DMS 273 treated with DMSO at 0.1 percent for 48 hours (cell line): ENCODE measurements at places on chromosomes 11 and 22.

GRCh38 chr11:82791779-82792178 lies 58.1 kb upstream of the FAM181B start:
- no peak for DNase-seq

DNA sequence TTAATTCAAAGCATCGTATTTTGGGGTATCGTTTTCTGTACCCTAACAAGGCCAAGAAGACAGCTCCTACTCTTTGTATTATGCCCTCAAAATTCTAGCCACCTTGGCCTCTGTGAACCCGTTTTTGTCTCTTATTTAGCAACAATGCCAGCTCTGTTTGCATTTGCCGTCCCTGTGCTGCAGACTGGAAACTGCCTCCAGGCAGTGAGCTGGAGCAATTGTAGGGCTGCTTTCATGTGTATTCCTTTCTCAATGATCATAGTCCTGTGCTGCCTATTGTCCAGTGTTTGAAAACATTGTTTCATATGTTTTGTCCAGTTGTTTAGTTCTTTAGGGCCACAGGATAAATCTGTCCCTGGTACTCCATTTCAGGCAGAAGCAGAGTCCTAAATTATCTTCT lies 19.9 kb upstream of the BACE1-AS start:
- no peak for DNase-seq

GRCh38 chr11:116379185-116379828 lies 393.5 kb downstream of the BUD13 start:
- no peak for DNase-seq

DNA sequence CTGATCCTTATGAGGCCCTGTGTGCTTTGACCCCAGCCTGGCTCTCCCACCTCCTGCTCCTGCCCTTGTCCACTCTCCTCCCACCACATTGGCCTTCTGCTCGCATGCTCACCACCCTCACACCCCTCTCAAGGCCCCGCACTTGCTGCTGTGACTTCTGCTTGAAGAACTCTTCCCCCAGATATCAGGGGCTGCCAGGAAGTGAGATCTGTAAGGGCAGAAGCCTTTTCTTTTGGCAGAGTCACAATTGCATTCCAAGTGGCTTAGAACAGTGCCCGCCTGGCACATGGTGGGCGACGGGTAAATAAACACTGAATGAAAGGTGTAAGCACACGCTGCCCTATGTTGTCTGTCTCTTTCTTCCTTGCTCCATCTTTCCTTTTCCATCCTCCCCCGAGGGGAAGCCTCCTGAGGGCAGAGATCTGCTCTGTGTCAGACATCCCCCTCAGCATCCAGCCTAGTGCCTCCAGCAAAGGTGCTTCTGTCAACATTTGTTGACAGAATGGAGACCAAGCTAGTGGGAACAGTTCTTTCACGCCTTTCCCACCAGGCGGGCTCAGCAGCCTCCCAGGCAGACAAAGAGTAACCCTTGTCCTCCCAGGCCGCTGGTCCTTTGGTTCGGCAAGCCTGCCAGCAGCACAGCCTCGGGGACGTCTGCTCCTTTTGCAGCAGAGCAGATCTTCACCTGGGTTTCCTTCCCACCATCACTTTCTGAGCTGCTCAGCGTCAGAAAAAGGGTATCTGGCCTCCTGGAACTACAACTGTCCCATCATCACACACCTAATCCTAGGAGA lies 10.0 kb upstream of the PEX26 start:
- DNase-seq, result no peak

- DNase-seq, result no peak
Measured at GRCh38 chr11:17571431-17572358, 24.6 kb downstream of the OTOG start.

DNA sequence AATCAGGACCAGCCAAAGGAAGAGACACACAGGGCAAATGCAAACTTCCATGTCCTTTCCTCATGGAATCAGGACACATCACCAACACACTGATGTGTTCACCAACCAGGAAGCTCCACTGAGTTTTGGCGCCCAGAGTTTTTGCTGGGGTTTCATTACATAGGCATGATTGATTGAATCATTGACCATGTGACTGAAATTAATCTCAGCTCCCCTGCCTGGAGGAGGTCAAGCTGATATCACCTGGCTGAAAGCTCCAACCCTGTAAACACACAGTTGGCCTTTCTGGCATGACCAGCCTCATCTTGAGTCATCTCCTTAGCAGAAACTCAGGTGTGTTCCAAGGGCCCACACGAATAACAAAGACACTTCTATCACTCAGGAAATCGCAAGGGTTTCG lies 133.2 kb downstream of the TRIM29 start:
- no peak for DNase-seq

GRCh38 chr11:126874276-126874675 lies 126.3 kb downstream of the KIRREL3 start:
- no peak for DNase-seq

DNA sequence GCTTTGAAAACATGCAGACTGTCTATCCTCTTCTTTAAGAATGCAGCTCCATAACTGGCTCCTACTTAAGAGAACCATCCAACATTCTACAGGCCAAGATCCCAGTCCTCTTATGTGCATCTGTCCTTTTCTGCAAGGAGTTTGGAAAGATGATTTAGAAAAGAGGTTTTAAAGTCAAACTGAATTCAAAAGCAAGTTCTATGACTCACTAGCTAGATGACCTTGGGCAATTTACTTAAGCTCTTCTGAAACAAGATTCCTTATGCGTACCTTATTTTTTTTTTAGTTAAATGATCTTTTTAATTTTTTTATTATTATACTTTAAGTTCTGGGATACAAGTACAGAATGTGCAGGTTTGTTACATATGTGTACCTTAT lies 29.2 kb downstream of the GUCY1A2 start:
- no peak for DNase-seq

DNA sequence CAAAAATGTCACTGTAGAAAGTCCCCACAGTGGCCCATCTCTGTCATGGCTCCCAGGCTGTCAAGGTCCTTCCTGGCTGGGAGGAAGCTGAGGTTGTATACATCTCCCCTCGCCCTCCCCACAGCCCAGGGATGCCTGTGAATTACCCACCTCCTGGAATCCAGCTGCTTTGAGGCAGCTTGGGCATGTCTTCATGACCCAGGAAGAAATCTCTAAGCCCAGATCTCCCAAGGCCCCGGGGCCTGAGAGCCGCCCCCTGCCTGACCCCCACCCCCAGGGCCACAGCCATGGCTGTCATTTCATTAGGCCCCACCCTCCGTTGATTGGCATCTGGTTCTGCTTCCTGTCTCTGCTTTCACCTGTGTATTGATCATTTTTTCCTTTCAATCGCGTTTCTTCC lies 207.5 kb downstream of the TBC1D22A start:
- DNase-seq, result no peak

- no peak for DNase-seq
Measured at GRCh38 chr11:7561562-7561961, 47.8 kb downstream of the PPFIBP2 start.

- DNase-seq, result no peak
Measured at GRCh38 chr22:32723643-32724042, 77.9 kb upstream of the TIMP3 start.

DNA sequence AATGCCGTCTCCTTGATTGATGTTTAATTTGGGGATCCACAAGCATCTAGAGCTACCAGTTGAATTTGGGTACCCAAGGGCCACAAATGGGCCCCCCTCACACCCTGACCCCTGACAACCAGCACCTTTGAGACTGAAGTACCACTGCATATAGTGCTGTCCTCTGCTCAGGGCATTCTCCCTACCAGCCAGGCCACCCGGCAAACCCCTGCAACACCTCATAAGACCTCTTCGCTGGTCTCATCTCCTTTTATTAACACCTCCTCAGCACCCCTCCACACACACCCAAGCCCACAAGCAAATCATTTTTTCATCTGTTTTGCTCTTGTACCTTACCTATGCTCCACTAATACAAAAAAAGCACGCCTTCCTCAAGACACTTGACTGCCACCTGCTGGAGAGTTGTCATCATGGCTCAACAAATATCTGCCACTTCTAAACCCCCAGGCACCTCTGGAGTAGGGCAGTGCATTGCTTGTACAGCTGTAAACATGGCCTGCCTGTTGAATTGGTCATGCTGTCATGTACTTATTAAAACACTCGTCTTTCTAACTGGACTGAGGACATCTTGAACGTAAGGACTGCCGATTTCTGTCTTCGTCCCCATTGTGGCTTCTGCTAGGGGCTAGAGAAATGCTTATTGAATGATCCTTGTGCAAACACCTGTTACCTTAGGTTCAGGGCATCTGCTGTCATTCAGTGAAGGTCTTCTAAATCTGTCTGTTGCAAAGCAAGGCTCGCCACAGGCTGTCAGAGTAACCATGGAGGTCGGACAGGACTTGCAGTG lies 66.5 kb downstream of the BMAL1 start:
- no peak for DNase-seq

DNA sequence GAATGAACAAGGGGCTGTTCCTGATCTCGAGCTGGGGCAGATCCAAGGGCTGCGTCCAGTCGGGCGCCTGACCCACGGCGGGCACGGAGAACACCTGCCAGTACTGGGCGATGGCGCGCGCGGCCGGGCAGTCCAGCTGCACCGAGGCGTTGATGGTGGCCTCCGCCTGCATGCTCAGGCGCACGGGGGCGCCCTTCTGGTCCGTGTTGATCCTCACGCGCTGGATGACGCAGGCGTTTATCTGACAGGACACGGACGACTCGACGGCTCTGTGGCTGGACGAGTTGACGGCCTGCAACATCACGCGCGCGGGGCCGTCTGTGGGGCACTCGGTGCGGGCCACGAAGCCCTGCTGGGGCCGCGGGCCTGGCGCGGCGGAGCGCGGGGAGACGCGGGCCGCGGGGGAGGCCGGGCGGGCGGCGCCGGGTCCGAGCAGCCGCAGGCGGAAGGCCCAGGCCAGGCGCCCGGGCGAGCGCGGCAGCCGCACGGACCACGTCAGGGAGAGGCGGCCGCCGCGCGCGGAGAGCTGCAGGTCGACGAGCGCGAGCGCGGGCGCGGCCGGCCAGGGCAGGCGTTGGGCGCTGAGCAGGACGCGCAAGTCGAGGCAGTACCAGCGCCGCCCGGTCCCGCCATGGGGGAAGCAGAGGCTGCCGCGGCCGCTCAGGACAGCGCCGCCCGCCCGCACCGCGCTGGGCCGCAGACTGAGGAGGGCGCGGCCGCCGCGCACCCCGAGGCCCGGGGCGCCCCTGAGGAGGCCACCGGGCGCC lies 511 bp downstream of the PKDREJ start:
- DNase-seq, result no peak

DNA sequence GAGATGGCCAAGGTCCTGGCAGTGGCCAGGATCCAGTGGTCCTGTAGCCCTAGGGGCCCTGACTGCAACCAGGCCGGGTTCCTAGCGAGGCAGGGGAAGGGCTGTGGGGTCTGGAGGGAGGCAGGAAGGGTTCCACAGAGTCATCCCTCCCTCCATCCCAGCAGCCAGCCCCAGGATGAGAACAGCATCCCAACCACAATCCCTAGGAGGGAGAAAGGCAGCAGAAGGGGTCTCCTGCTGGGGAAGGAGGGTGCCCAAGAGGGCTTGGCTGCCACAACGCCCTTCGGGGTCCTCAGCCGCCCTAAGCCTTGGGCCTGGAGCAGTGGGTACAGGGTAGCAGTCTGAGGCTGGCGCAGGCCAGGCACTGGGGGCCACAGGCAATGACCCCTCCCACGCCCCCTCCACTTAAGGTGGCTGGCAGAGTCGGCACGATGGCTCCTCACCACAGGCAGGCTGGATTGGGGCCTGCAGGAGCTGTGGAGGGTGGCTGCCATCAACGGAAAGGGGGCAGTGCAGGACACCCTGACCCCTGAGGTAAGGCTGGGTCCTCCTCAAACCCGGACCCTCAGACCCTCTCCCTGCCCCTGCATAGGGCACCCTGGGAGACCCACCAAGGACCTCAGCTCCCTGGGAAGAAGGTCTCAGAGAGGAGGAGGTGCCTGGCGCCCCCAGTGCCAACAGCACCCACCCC lies 7.2 kb downstream of the SLC22A12 start:
- DNase-seq, result no peak

- no peak for DNase-seq
Measured at GRCh38 chr11:117822074-117823033, 2.2 kb downstream of the FXYD2 start.

DNA sequence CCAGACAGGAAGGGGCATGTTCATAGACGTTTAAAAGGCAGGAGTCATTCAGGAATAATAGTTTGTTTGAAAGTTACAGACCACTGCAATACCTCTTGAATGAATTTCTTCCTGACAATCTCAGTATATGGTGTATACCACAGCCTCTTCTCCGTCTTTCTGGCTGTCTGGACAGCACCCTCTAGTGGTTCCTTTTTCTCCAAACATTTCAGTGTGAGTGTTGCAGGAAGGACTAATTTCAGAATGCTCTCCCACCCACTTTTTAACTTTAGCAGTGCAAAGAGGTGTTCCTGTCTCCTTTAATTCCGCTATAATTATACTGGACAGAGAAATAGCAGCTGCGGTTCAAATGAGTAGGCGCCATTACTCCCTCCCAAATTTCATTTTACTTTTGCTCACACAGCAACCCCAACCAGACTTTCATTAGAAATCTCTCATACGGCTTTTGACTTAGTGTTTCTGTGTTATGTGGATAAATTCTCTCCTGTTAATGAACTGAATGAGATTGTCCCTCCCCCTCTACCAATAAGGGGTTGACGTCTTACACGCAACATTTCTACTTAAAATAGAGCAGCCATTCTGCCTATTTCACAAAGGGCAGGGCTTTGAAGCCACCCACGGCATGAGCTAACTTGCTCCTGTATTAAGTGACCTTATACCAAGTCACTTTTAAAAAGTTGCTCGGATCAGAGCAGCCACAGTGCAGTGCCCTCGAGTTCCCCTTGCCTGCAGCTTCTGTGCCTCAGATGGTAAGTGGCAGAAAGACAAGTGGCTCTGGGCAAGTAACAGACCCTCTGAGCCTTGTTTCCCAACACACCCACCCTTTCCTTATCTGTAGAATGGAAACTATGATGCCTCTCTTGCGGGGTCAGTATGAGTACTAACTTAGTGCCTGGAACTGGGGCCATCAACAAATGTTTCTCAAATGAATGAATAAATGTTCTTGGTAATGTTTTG lies 368.6 kb downstream of the OPCML start:
- DNase-seq, result peak; percentile 9

GRCh38 chr11:132408877-132409276 lies 1038.5 kb downstream of the NTM start:
- no peak for DNase-seq

DNA sequence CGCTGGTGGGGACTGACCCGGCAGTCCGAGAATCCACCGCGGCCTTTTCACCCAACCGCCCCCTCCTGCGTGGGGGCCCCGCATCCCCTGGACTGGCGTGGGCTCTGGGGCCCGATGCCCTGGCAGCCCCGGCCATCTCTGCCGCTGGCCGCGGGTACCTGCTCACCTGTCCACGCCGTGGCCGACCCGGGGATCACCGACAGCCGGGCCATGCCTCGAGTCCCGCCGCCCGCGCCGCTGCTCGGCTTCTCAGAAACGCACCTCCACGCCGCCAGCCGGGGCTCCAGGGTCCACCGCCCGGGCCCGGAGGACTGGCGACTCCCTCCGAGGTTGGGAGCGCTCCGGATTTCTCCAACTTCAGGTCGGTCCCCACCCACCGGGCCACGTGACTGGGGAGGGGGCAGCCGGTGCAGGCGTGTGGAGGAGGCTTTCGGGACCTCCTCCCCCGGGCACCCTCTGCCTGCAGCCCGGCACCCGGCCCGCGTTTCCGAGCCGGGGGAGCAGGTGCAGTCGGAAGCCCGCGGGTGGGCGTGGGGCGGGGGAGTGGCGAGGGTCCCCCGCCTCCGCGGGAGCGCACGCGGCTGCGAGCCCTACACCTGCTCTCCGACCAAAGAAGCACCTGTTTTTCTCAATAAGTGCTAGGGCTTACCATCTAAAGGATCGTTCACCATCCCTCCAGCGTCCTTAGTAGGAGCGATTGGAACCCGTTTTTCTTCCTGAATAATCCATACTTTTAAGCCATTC lies 554 bp upstream of the NRIP3 start:
- no peak for DNase-seq

GRCh38 chr11:111933872-111934271 lies 3.3 kb upstream of the DIXDC1 start:
- DNase-seq, result no peak

- DNase-seq, result no peak
Measured at GRCh38 chr11:124759266-124760204, 2.6 kb downstream of the ESAM start.
